ENCODE measurements at places on chromosomes 3 and 15.

DNA sequence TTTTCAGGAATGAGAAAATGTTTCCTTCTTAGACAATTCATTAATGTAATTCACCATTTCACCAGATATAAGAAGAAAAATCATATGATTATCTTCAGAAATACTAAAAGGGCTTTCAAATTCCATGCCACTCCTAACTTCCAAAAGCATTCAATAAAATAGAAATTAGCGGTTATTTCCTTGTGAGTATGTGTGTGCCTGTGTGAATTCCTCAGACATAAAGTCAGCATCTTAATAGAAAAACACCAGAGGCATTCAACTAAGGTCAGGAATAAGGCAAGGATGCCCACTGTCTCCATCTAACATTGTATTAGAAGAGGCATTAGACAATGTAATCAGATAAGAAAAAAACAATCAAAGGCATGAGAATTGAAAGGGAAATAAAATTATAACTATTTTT lies 88.4 kb downstream of the PLCH1 start:
- no peak for DNase-seq

- DNase-seq, result no peak
Observed at GRCh38 chr3:53712817-53713388, 133.3 kb downstream of the CHDH start.

DNA sequence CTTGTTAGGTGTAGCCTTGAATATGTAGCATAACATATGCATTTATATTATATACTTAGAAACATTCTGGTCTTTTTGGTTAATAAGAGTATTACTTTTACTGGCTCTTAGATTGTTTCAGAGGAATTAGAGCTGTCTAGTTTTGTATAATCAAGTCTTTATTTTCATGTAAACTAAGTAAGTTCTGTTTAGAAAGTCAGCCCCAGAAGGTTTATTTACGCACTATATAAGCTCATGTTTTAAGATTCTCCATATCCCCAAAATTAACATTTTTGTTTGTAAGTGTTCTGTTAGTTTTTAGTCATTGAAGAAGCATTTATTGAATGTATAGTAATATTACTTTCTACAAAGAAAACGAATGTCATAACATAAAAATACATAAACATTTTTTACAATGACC lies 158.1 kb downstream of the HCN4 start:
- no peak for DNase-seq

- peak; percentile 3 for DNase-seq
Observed at GRCh38 chr15:53716909-53717876, 42.3 kb downstream of the WDR72 start.

DNA sequence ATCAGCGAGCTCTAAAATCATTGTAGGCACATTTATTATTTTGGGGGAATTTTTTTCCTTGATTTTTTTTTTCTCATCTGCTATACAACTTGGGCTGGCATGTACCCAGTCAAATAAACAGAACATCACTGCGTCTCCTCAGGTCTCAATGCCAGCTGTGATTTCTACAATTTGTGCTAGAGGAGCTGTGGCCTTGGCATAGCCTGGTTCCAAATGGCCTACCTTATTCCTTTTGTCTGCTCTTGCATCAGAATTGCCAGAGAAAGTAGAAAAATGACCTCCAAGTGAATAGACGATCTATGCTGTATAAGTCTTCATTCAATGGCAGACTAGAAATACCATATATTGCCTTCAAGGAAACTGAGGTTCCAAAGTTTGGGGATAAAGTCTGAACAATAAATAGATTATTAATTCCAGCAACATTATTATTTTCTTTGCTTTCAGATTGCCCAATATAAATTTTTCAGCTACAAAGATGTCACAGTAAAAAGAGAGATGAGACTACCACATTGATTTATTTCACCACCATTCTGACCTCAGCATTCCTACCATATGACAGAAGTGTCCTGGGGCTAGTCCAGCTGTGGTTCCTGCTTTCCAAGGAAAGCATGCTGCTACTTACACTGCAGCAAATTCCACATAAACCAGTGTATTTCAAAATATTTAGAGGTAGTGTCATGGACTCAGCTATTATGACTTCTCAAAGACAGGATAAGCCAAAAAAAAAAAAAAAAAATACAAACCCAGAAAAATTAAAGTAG lies 493.9 kb upstream of the ZNF385D start:
- no peak for DNase-seq

DNA sequence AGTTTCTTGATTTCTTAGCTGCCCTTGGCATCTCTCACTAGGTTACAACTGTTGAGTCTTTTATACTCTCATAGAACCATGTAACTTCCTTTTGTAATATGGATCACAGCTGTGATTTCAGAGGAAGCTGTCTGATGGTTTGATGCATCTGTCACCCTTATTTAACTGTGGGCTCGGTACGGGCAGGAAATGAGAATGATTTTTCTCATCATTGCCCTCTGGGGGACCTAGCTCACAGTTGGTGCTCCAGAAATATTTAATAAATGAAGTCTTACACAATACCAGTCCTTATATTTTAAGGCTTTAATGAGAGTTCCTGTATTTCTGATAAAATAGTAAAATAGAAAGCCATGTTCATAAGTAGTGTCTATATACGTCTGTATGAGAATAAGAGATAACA lies 151.2 kb downstream of the EBLN2 start:
- no peak for DNase-seq

DNA sequence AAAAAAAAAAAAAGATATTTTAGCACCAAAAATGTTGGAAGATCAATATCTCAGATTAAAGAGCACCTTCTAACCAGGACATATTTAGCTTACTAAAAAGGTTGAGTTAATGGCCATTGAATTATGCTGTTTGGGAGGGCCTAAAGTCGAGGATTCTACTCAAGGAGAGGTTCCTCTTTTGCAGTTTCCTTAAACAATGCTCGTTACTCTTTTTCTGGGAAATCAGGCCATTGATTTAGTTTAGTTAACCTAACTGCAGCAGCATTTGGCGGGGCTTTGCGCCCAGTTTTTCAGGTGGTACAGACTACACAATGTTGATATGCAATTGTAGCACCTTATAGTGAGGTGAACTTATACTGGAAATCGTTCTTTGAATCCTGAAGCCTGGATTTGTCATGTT lies 6.8 kb downstream of the ABHD2 start:
- DNase-seq, result no peak

- no peak for DNase-seq
Observed at GRCh38 chr3:159616234-159616825, 372.3 kb upstream of the IL12A start.

DNA sequence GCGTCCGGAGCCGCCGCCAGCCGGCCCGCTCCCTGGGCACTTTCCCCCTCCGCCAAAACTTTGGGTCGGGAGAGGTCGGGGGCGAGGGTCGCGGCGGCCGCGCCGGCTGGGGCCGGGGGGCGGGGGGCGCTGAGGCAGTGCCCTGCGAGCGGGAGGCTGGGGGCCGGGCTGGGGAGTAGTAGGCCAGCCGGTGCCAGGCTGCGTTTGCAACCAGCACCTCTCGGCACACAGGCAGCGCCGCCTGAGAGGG lies 452 bp downstream of the BBX start:
- DNase-seq, result peak; percentile 63

- no peak for DNase-seq
Observed at GRCh38 chr15:91975241-91975978, 121.9 kb downstream of the SLCO3A1 start.

GRCh38 chr3:36172699-36173098 lies 207.6 kb upstream of the STAC start:
- DNase-seq, result no peak

- DNase-seq, result no peak
Observed at GRCh38 chr15:99961011-99961441, 227.8 kb upstream of the LYSMD4 start.

DNA sequence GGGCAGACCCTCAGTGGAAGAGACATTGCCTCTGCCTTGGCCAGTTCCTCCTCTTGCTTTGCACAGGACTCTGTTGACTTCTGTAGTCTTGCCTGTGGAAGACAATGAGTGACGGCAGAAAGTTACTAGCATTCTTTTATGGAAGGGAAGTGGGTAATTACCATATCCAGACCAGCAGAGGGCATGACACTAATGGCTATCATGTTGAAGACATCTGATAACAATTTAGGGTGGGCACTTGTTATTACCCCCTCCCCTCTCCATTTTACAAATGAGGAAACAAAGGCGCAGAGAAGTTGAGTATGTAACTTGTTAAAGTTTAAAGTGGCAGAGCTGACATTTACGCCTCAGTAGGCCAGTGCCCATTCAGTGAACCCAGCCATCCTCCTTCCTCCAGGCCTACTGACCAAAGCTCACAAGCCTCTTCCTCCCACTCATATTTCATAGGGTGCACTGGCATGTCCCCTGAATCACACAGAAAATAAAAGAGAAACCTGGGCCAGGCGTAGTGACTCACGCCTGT lies 48.2 kb upstream of the FMN1 start:
- no peak for DNase-seq

DNA sequence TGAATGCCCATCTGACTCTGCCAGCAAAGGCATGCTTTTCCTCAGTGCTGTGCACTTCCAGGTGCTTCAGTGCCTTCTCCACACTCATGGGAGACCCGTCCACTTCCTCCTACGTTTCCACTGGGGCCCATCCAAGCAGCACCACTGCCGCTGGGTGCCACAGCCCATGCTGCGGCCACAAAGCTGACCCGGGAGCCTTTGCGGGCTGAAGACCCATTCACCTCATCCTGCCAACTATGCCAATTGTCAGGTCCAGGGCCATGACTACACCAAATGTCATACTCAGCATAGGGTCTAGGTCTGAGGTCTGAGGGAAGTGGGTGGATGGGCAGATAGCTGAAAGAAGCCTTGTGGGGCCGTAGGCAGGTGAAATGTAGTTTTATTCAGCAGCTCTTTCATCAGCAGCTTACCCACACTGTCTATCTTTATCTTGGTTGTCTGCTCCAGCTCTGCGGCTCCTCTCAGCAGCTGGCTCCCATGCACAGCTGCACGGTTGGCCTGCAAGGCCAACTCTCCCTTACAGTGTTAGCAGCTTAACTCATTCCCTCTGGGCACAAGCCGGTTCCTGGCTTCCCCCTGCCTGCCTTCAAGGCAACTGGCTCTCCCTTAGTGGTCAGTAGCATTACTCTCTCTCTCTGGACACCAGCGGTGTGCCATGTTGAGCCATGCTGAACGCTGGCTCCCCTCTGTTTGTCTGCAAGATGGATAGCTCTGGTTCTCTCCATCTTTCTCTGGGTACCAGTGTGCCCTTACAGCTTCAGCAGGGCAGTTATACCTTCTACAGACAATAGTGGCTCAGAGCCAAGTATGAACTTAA lies 63.7 kb upstream of the SIAH2 start:
- DNase-seq, result no peak

DNA sequence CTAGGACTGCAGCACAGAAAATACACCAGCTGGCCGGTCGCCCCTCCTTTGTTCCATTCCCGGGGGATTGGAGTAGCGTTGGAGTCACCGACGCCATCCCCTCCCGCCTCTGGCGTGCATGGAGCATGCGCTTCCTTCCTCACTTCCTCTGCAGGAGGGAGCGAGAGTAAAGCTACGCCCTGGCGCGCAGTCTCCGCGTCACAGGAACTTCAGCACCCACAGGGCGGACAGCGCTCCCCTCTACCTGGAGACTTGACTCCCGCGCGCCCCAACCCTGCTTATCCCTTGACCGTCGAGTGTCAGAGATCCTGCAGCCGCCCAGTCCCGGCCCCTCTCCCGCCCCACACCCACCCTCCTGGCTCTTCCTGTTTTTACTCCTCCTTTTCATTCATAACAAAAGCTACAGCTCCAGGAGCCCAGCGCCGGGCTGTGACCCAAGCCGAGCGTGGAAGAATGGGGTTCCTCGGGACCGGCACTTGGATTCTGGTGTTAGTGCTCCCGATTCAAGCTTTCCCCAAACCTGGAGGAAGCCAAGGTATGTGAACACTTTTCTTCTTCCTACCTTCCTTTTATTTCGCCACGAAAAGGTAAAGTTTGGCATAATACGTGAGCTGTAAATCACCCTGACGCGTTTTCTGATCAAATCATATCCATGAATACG lies at the start of gene SCG3:
TSS of gene SCG3 (plus strand) at position 201 of the 661 bp plus-strand sequence. CDS start at position 454, 253 bp downstream.
- peak; percentile 82 for DNase-seq

GRCh38 chr3:50195501-50196252 lies 4.3 kb downstream of the GNAT1 start:
- no peak for DNase-seq

DNA sequence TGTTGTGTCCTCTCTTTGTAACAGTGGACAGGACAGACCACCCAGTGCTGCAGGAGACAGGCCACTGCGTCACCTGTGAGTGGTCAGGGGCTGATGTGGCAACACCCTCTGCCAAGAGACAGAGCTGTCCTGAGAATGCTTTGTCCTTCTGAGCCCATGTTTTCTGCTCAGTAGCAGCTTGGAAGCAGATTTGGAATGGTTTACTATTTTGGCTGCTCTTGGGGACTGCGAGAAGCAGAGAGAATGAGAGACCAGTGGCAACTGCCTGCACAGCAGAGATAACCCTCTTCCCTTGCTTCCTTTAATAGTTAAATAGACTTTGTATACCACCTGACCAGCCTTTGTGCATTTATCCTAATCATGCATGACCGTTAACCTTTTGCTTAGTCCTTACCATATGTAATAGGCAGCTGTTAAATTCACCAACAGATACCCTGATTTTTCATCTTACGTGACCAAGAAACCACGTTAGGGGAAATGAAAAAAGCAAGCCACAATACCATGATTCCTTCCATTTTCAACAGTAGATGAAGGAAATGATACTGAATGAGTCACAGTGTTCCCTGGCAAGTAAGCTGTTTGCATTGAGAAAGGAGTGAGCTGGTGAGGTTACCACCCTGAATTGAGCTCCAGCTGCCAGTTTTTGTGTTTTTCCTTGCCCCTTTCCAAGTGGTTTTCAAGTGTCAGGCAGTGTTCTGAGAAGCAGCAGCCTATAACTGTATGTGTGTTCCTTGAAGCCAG lies 35.5 kb downstream of the B3GALNT1 start:
- DNase-seq, result peak; percentile 46

GRCh38 chr15:37880009-37880834 lies 54.2 kb upstream of the TMCO5A start:
- DNase-seq, result no peak

DNA sequence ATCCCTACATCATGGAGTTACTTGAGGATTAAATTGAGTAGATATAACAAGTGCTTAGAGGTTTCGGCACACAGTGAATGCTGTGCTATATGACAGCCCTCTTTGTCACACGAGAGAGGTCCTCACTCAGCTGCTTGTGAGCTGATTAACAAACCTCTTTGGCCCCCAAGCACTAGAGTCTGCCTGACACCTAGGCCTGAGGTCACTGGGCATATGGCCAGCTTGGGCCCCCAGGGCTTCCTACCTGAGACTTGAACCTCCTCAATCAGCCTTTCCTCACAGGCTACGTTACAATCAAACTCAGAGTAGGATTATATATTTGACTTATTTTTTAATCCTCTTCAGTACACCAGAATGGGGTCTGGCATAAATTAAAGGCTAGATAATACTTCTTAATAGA lies 88.8 kb downstream of the WDR72 start:
- no peak for DNase-seq

DNA sequence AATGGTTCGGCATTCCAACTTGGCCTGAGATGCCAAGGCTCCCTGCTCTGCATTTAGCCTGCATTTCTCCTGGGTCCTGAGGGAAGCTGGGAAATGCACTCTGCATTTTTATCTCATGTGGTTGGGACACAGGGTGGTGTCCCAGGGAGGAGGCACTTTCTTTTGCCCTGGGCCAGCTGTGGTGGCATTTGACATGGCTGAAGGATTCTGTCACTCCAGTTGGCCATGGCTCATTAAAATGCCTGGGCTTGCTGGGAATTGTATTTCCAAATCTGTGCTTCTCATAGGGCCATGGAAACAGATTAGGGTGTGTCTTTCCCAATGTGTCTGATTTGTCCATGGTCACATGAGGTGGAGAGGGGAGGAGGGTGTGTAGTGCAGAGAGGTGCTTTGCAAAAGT lies 128.3 kb upstream of the RGMA start:
- DNase-seq, result no peak

GRCh38 chr15:58471348-58471747 lies 39.6 kb downstream of the LIPC start:
- no peak for DNase-seq
